Pulmonary artery endothelial cell (primary cell): ENCODE measurements at places on chromosomes 5 and 9. TPM values are rescaled to one million over a fixed set of nuclear protein-coding genes. Genes with fewer than 3 reads are reported as not detected.

DNA sequence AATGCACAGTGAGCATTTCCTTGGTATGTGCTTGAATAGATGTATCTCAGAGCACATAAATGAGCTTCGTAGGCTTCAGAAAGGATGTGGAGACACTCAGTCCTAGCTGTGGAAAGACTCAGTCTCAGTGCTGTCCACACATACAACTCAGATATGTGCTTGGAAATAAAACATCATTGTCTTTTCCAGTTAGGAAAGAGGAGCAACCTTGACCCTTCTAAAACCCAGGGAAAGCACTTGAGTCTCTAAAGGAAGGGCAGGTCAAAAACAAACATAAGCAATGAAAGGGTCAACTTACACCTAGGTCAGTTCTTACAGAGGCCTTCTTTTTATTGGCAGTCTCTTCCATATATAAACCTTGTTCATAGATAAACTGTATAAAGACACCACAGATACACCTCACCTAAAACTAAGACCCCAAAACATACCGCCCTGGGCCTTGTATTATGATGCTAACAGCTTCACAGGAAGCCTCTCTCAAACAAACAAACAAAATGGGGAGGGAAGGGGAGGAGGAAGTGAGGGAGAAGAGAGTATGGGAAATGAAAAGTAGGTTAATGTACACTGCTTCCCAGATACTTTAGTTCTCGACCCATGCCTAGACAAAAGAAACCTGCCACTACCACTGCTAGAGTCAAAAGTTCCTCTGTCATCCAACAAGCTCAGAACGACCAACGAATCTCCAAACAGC, 114.4 kb downstream of the UBAP2 start:
- no peak for DNase-seq

GRCh38 chr5:28750251-28750650, 1711.9 kb upstream of the CDH9 start:
- DNase-seq: no peak

GRCh38 chr9:19358701-19359100, 21.3 kb downstream of the RPS6 start:
- DNase-seq: no peak

GRCh38 chr9:121807069-121807822, 155.8 kb downstream of the DAB2IP start:
- DNase-seq: no peak

- DNase-seq: no peak
Measured at GRCh38 chr9:123373946-123374345, 17.9 kb downstream of the CRB2 start.

DNA sequence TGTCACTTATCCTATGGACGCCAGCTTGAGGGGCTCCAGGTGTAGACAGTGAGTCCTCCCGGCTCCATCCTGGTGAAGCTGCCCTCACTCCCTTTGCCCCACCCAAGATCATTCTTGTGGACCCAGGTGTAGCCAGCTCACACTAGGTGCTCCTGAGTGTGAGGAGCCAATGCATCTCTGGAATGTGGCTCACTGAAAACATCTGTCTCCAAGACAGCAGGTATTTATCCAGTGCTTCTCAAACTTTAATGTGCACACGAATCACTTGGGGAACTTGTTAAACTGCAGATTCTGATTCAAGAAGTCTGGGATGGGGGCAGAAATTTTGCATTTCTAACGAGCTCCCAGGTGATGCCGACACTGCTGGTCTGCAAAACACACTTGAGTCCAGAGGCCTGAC, 13.5 kb upstream of the ENC1 start:
- DNase-seq: no peak

DNA sequence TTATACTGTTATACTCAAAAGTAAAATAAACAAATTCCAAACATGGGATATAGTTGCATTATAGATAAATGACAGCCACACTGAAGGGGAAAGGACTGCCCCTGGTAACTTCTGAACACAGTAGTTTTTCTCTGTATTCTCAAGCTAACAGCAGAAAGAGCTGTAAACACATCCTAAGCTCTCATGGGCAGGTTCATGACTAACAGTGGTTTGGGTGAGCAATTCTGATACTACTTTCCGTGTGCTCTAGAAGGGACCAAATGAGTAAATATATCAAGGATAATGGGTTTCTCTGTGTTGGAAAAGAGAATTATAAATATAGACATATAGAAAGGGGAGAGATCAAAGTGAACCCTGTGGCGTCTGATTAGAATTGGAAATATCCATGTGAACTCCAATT, 2.2 kb upstream of the LCN6 start:
- no peak for DNase-seq

DNA sequence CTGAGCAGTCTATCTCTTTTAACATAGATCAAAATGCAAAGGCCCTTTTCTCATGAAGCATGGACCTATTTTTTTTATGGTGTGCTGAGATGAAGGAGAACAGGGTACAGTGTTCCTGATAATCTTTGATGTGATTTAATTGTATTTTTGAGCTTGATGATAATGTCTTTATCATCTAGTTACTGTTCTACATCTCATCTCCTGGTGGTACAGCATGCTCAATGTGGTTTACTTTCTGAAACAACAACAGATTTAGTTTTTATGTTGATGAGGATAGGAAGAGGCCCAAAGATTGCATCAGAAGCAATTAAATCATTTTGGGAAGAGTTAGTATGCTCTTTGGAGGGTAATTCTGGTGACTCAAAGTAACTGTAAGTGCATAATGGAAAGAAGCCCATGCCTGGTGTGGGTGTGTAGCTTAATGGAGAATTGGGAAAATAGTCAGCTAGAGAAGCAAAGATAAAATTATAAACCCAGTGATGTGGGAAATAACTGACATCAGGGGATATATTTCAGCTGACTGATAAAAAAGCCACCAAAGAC, 123.0 kb upstream of the KCNN2 start:
- DNase-seq: no peak

DNA sequence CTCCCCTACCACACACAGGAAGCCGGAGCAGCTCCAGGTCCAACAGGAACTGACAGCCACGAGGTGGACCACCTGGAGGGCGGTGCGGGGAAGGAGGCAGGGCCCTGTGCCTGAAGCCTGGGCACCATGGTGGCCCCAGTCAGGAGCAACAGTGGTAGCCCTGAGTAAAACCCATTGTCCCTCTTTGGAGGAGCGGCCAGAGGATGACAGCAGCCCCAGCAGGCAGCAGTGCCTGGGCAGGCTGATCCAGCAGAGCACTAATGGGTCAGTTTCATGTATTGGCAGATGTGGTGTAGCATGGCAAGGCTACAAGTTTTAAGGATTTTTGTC, 47.7 kb upstream of the GARNL3 start:
- no peak for DNase-seq

DNA sequence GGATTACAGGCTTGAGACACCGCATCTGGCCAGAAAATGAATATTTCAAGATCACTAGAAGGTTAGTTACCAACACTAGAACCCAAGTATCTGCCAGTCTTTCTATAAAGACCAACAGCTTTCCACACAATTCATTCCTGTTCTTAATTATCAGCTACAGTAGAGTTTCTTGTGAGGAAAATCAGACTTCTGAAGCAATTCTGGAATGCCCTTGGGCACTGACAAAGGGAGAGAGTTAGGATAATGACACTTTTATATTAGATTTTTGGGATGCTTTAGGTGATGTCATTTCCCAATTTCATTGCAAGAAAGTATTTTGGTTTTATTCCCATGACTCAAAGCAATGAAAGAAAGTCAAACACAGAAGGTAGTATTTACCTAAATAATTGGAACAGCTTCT, 497.0 kb upstream of the TUSC1 start:
- DNase-seq: no peak

DNA sequence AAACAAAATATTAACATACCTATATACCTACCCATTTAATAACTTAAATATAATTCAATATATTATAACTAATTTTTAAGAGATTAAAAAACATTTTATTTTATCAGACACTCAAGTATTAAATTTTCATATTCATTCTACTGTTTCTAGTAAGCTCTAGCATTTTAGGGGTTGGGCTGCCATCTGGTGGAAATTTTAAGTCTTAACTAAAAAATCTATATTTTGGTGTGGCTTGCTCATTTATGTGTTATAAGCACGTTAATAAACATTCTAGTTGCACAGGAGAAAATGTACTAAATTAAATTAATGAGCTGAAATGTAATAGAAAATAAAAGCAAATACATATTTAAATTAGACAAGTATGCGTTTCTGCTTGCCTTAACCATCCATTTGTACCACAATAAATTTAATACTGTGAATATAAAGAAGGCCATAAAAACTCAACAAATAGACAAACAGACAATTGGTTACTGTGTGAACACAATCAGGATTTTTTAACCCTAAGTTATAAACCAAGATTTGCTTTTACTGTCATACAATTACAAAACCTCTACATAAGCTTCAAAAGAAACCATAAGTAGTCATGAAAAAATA, 1728.3 kb upstream of the CDH9 start:
- DNase-seq: no peak

DNA sequence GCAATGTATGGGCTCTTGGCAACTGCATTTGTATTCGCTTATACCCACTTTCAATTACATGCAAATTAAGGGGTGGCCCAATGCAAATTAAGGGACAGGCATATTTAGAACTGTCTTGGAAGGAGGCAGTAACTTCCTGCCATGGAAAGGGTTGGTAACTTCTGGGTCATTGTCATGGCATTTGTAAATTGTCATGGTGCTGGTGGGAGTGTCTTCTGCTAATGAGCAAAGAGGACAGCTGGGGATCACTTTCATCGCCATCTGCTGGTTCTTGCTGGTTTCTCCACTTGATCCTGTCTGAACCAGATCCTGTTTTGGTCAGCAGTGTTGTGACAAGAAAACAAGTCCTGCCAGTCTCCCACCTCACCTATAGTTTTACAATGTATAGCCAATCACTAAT, 23.3 kb upstream of the UGT3A2 start:
- DNase-seq: peak; percentile 5

DNA sequence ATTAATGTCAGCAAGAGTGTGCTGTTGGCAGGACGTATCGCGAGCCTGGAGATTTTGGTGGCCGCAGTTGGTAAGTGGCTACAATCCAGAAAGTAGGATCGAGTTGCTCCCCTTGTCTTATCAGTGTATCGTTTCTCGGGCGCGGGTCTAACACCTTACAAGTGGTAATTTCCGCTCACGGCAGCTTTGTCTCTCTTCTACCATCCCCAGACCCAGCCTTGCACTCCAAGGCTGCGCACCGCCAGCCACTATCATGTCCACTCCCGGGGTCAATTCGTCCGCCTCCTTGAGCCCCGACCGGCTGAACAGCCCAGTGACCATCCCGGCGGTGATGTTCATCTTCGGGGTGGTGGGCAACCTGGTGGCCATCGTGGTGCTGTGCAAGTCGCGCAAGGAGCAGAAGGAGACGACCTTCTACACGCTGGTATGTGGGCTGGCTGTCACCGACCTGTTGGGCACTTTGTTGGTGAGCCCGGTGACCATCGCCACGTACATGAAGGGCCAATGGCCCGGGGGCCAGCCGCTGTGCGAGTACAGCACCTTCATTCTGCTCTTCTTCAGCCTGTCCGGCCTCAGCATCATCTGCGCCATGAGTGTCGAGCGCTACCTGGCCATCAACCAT, 1.1 kb downstream of the PTGER4 start:
- DNase-seq: no peak

GRCh38 chr5:88722546-88723073, 160.4 kb downstream of the MEF2C start:
- DNase-seq: no peak

GRCh38 chr9:94298949-94299599, 29.4 kb downstream of the NUTM2F start:
- DNase-seq: no peak

- DNase-seq: no peak
Measured at GRCh38 chr9:86942281-86943200, 4.8 kb downstream of the GAS1 start.

DNA sequence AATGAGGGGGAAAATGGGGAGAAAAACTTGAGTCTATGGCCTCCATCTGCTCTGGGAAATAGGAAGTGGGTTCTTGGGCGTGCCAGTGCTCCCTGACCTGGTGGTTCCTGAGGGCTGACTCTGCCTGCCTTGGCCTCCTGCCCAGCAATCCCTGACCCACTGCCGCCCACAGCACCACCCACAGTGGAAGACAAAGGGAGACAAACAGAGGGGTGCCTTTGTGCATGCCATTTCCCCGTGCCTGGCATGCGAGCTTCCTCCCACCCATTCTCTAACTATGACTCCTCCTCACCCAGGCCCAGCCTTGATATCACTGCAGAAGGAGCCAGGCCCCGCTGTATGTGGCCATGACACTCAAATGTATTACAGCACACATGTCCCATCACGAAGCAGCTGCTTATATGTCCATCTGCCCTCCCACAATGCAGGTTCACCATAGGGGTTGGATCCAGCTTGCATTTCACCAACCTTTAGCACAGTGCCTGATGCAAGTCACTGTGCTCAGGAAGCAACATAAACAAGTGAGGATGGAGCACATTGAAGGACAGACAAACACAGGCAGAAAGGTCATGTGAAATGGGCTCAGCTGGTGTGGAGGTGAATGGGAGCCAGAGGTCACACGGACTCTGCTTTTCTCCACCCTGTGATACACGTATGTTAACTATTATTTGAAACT, 84.4 kb downstream of the ADRB2 start:
- DNase-seq: no peak

DNA sequence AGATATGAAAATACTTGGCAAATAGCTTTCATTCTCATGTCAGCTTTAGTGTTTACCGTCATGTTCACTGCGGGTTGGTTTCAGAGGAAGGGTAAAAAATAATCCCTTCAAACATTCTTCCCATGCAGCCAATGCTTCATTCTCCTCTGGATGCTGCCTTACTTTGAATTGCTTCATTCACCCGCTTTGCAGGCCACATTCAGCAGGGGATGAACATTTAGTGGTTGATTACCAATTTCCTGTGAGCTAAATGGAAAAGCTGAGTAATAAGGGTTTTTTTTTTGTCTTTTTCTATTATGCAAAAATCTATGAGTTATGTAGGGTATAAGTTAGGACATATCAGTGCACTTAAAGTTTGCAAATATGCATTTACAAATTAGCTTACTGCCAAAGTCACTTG, 96.3 kb upstream of the MEF2C start:
- DNase-seq: no peak

- DNase-seq: no peak
Measured at GRCh38 chr5:138640646-138641254, 65.5 kb upstream of the HSPA9 start.

GRCh38 chr5:148911386-148911785, 85.0 kb downstream of the ADRB2 start:
- DNase-seq: no peak

- DNase-seq: no peak
Measured at GRCh38 chr9:20563917-20564316, 58.4 kb downstream of the MLLT3 start.

DNA sequence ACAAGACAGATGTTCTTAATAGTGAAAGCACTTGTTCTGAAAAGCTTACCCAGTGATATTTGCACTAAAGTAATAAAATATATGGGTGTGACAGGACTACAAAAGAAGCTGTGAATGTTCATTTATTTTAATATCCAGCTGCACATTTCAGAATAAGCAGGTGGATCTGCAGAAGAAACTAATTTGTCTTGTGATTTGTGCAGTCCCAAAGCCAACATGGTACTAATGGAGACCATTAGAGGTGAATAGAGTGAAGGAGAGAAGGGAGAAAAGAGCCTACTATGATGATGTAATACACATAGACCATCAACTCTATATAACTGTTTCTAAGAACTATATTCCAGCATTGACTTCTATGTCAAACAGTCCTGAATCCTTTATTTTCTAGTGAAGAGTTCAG, 362.8 kb downstream of the ISL1 start:
- DNase-seq: no peak

GRCh38 chr5:154758977-154759376, 3.8 kb downstream of the LARP1 start:
- no peak for DNase-seq

The LCN10 gene
- under 0.01 TPM in 1 of 2 replicates, not detected in the other for total RNA-seq

The OR1L1 gene
- not detected in 2 replicates for total RNA-seq

The ATP10B gene
- total RNA-seq: not detected in 2 replicates

The FRMPD1 gene
- total RNA-seq: not detected in 2 replicates

The PRSS3 gene
- 20.3 and 30.8 TPM in 2 replicates for total RNA-seq

The JAKMIP2 gene
- total RNA-seq: under 0.01 TPM in 1 of 2 replicates, not detected in the other

The OGN gene
- not detected in 2 replicates for total RNA-seq

The SPDL1 gene
- 18.5 and 34.1 TPM in 2 replicates for total RNA-seq
